Stimulated activated CD4-positive, alpha-beta T cell treated with anti-CD3 and anti-CD28 coated beads, Interleukin-1b, Interleukin-23, amount 100 ng/mL, for 48 hours (primary cell): ENCODE measurements at places on chromosomes 5 and 9.

GRCh38 chr9:126479515-126479914 lies 134.2 kb upstream of the LMX1B start:
- no peak for DNase-seq

GRCh38 chr9:19511694-19512093 lies 102.9 kb downstream of the ACER2 start:
- DNase-seq = no peak

- no peak for DNase-seq
Measured at GRCh38 chr5:72878854-72879253, 62.4 kb downstream of the TNPO1 start.

- no peak for DNase-seq
Measured at GRCh38 chr9:23777328-23777727, 48.7 kb downstream of the ELAVL2 start.

- DNase-seq = no peak
Measured at GRCh38 chr9:116806075-116806474, 119.0 kb downstream of the TRIM32 start.

DNA sequence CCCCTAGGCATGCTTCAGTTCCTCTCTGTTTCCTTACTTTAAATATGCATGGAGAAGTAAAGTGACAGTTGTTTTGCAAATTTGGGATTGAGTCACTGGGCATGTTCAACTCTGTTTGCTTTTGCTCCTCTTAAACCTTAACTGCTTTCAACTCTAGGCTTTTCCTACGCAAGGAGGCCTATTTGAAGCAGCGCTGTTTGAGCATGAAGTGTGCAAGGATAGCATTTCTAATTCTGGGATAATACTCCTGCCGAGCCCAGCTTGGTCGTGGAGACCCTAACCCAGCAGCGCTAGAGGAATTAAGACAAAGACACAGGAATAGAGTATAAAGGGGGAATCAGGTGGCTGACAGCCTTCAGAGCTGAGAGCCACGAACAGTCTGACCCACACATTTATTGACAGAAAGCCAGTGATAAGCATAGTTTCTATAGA lies 803.4 kb upstream of the CDH10 start:
- DNase-seq = no peak

DNA sequence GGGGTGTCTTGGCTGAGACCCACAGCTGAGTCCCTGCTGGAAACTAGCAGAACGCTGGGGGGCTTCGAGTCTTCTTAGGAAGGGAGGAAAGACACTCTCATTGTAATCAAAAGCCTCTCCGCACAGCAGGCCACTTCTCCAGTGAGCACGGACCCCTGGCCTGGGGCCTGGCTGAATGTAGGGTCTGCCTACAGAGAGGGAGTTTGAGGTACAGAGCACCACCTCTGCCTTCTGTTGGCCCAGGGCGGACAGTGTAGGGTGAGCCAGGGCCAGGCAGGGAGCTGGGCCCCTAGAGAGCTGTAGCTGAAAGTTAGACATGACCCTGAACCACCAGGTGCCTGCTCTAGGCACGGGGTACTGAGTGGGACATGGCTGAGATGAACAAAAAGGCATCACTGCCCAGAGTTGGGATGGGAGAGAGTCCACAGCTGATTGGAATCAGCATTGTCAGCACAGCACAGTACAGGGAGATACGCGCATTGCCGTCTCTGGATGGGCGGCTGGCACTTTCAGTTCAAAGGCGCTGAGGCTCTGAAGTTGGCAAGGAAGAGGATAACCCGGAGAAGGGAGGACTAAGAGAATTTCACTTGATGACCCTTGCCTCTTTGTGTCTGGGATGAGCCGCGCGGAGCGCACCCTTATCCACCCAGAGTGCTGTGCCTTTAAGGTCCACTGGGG lies 363 bp upstream of the SLC25A48 start:
- DNase-seq = no peak

- DNase-seq = no peak
Measured at GRCh38 chr9:94082553-94082952, 1.7 kb upstream of the PTPDC1 start.

GRCh38 chr5:112025757-112026156 lies 268.8 kb upstream of the NREP start:
- DNase-seq = no peak

GRCh38 chr9:84671586-84672521 lies 2.3 kb downstream of the NTRK2 start:
- DNase-seq = no peak

- DNase-seq = no peak
Measured at GRCh38 chr9:28267351-28267750, 694.1 kb upstream of the C9orf72 start.

DNA sequence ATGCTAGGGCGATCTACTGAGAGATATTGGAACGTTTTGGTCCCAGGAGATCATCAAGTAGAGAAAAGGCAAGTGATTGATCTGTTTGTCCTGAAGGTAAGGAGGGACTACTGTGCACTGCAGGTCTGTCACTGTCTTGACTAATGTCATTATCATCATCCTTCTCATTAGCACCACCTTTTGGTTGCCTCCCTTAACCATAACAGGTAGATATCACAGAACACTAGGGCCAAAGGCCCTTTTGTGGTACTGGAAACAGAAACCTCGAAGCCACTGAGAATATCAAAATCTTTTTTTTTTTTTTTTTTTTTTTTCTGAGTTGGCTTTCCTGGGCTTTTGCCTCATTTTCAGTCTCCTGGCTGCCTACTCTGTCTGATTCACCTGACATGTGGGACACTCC lies 134.0 kb downstream of the KCTD16 start:
- no peak for DNase-seq
